ENCODE measurements at places on chromosomes 5 and 9. TPM values are rescaled to one million over a fixed set of nuclear protein-coding genes. Genes with fewer than 3 reads are reported as not detected.

DNA sequence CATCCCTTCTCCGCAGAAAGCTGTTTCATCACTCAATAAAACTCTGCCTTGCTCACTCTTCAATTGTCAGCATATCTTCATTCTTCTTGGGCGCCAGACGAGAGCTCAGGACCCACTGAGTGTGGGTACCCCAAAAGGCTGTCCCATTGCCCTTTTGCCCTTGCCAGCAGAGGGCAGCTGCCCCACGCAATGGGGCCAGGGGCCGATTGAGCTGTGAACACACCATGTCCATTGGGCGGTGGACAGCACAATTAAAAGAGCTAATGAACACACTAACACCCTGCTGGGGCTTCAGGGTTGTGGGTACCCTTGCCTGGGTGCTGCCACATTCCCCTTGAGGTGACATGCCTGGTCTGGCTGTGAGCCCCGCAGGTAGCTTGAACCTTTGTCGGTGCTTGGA is 487.2 kb upstream of the NUDT12 start:
- no peaks in the 10 kb centered on the region for H3K36me3 ChIP-seq
- H3K4me3 ChIP-seq: no peak overlapping the region
- H3K27me3 ChIP-seq: no peaks in the 10 kb centered on the region
- no peaks in the 10 kb centered on the region for H3K4me1 ChIP-seq
- no peak for DNase-seq

DNA sequence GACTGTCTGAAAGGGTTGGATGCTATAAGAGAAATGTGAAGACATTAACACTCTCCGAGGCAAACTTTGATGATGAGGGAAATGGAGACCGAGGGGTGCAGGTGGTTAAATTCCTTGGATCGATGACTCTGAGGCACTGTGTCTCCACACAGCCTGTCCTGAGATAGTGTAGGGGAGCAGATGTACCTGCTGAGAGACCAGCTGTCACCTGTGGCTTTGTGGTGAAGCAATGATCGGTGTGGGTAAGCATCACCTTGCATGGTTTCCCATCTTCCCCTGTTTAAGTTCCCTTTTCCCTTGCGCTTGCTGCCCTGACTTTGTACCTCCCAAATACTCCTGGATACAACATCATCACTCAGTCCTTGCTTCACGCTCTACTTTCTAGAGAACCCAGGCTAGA is 9.8 kb upstream of the MIER3 start:
- DNase-seq: no peak
- H3K4me3 ChIP-seq: no peak overlapping the region
- H3K27me3 ChIP-seq: peaks cover 25% of the 10 kb centered on the region
- no peak overlapping the region for H3K27ac ChIP-seq
- H3K4me1 ChIP-seq: no peaks in the 10 kb centered on the region
- H3K36me3 ChIP-seq: no peaks in the 10 kb centered on the region

GRCh38 chr9:109717342-109717741 is 62.7 kb upstream of the PALM2AKAP2 start:
- H3K27ac ChIP-seq: no peak overlapping the region
- no peaks in the 10 kb centered on the region for H3K4me1 ChIP-seq
- H3K27me3 ChIP-seq: no peaks in the 10 kb centered on the region
- H3K4me3 ChIP-seq: no peak overlapping the region
- H3K36me3 ChIP-seq: no peaks in the 10 kb centered on the region

GRCh38 chr5:40911266-40911665 is 2.0 kb downstream of the C7 start:
- DNase-seq: no peak
- H3K27ac ChIP-seq: no peak overlapping the region
- H3K4me1 ChIP-seq: no peaks in the 10 kb centered on the region

DNA sequence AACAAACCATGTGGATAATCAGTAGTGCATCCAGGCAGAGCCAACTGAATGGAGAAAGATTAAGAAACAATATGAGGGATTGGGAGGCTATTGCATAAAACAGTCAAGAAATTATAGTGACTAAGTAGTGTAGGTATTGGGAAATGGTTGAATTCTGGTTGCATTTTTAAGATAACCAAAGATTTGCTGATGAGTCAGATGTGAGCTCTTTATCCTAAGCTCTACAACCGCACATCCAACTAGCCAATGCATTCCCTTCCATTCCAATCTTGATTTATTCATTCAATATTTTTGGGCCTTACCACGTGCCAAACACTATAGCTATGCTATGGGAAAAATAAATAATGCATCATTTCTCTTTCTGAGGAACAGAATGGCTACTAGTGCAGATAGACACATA is 524.5 kb upstream of the RGMB start:
- no peak overlapping the region for H3K27ac ChIP-seq
- no peak overlapping the region for H3K4me3 ChIP-seq
- H3K36me3 ChIP-seq: no peaks in the 10 kb centered on the region
- H3K27me3 ChIP-seq: no peaks in the 10 kb centered on the region
- DNase-seq: no peak

GRCh38 chr5:100270023-100270771 is 265.0 kb upstream of the FAM174A start:
- no peak overlapping the region for H3K27ac ChIP-seq
- no peaks in the 10 kb centered on the region for H3K27me3 ChIP-seq
- no peaks in the 10 kb centered on the region for H3K4me1 ChIP-seq

DNA sequence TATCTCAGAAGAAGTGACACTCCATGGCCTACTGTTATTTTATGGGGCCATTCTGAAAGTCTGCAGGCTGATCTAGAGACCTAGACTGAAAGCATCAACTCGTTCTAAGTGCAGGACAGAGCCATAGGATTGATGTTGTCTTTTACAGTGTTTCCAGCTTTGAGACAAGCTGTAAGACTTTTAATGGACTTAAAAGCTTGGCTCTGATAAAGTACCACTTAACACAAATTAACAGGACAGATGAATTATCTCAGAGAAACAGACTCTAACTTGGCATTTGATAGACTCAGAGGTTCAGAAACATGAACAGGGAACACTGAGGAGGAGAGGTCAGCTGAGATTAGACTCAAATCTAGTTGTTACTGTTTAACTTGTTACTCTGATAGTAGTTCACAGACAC is 203.2 kb downstream of the TLR4 start:
- no peak for DNase-seq
- no peak overlapping the region for H3K27ac ChIP-seq
- peaks cover 3% of the 10 kb centered on the region for H3K36me3 ChIP-seq

DNA sequence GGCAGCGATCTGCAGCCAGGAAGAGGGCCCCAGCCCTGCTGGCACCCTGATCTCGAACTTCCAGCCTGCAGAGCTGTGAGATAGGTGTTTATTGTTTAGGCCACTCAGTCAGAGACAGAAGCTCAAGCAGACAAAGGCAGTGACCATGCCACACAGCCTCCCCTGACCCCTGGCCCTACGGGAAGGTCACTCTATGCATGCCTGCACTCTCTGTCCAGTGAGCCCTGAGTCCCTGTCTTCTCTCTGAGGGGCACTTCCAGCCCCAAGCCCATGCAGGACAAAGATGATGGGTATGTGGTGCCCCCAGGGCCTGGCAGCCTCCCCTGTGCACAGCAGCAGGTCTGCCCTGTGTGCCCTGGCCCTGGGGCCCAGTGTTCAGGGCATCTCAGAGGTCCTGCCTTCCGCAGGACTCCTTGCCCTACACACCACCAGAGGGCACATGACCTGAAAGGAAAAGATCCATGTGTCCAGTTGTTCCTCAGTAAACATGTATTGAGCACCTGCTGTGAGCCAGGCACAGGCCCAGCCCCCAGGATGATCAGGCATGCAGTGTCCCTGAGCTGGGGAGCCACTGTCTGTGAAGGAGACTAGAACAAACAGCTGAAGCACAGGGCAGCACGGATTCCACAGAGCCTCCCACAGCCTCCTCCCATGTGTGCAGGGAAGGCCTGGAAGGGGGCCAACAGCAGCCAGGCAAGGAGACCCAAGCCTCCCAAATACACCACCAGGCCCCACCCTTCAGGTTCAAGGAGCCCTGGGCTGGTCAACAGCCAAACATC is 109.3 kb downstream of the ATPSCKMT start:
- H3K36me3 ChIP-seq: no peaks in the 10 kb centered on the region
- H3K27me3 ChIP-seq: no peaks in the 10 kb centered on the region
- no peak for DNase-seq
- no peaks in the 10 kb centered on the region for H3K4me1 ChIP-seq
- no peak overlapping the region for H3K27ac ChIP-seq
- no peak overlapping the region for H3K4me3 ChIP-seq

- no peaks in the 10 kb centered on the region for H3K27me3 ChIP-seq
- DNase-seq: no peak
- peaks cover 2% of the 10 kb centered on the region for H3K36me3 ChIP-seq
- no peak overlapping the region for H3K27ac ChIP-seq
Observed at GRCh38 chr9:83239747-83240146, 176.8 kb upstream of the RASEF start.

DNA sequence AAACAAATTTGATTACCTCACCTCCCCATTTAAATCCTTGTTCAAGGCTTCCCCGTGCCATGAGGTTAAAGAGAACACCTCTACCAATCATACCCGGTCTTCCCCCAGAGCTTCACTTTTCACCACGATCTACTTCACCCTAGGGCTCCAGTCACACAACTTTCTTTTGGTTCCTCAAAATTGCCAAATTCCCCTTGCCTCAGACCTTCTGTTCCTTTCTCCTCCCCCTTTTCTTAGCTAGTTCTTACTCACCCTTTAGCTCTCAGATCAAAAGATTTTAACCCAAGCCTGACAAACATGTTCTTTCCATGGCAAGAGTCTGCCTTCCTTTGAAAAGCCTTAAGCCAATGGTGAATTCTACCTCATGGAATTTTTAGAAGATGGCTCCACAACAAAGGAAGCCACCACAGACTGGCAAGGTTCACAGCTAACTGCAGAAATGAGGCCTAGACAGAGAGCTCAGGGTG is 56.7 kb downstream of the MAPKAP1 start:
- peak overlapping the region; percentile 14 for H3K4me3 ChIP-seq
- peak overlapping the region; percentile 62 for H3K27ac ChIP-seq
- peaks cover 66% of the 10 kb centered on the region for H3K4me1 ChIP-seq
- H3K27me3 ChIP-seq: no peaks in the 10 kb centered on the region
- H3K36me3 ChIP-seq: peaks cover 16% of the 10 kb centered on the region

DNA sequence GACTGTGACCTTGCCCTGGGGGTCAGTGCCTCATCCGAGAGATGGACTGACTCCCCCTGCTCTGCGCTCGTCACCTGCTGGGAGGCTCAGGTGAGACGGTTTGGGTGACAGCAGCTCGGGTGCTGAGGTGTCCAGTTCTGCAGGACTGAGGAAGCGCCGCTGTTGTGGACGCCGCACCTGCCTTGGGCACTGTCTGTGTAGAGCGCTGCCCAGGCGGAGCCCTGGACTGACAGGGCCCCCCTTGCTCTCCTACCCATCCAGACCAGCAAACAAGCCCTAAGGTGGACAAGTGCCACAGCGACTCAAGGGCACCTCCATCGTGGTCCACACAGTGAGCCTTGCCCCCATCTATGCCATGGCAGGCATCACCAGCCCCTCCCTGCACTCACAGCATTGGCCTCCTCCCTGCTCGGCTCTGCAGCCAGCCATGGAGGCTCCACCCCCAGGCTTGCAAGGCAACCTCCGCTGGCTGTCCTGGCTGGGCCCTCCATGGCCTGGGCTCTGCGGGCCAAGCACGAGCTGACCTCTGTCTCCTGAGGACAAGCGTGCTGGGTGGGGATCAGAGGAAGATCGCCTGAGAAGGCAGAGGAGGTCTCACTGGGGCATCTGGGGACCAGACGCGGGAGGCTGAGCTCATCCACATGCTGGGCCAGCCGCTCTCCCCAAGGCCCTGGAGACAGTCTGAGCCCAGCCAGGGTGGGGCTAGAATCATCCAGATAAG is 87.1 kb upstream of the COL5A1 start:
- H3K4me1 ChIP-seq: no peaks in the 10 kb centered on the region
- no peak for DNase-seq
- peaks cover 5% of the 10 kb centered on the region for H3K27me3 ChIP-seq
- no peak overlapping the region for H3K27ac ChIP-seq

DNA sequence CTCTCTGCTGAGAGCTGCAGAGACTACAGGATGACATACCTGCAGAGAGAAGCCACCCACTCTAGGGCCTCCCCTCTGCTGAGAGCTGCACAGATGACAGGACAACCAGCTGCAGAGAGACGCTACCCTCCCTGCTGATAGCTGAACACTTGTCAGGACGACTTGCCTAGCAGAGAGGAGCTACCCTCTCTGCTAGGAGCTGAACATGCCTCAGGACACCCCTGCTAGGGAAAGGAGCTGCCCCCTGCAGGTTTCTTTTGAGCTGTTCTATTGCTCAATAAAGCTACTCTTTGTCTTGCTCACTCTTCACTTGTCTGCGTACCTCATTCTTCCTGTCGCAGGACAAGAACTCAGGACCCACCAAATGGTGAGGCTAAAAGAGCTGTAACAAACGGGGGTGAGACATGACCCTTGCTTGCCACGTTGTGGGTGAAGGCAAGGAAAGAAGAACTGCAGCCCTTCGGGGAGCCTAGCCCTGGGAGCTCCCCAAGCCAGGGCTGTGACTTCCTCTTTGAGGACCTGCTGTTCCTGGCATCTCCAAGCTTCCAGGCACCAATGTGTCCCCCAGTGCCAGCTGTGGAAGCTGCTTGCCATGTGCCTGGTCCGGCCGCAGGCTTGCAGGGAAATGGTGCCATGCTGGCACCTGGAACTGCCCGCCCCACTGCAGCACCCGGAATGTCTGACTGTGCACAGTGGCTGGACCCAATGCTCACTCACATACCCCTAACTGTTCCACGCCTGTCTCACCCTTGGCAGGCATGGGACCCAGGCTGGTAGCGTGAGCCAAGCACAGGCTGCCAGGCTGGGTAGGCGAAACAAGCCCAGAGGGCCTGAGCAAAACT is 5.1 kb upstream of the TESK1 start:
- no peak overlapping the region for H3K4me3 ChIP-seq
- H3K4me1 ChIP-seq: peaks cover 18% of the 10 kb centered on the region
- no peak for DNase-seq

- H3K4me1 ChIP-seq: no peaks in the 10 kb centered on the region
- peaks cover 3% of the 10 kb centered on the region for H3K27me3 ChIP-seq
- H3K27ac ChIP-seq: no peak overlapping the region
- H3K36me3 ChIP-seq: no peaks in the 10 kb centered on the region
Observed at GRCh38 chr9:78044189-78044588, 12.6 kb upstream of the GNAQ start.

DNA sequence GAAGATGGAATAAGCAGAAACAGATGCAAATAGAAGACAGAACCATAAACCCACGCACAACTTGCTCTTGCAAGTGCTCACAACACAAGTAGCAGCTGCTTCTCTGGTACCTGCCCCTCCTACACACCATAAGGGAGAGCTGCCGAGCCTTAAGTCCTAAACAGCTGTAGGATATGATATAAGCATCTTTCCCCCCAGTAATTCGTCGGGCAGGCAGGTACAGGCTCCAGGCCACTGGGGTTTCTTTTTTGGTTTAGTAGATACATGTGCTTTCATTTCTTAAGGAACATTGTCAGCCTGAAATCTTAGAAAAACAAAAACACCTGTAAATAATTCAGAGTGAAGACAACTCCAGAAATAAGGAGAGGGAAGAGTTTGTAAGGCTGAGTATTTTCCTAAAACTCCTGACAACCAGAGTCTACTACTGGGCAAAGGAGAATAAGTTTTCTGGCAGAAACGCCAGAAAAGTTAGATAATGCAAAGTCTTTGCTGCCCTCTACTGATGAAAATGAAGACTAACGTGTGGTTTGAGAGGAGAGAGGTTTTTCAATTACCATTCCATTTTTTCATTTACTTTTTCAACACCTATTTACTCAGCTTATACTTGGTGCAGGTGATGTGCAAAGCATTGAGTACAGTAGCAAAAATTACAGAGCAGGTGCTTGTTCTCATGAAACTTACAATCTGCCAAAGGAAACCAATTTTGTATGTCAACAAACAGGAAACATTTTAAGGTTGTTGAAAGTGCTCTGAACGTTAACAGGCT is 20.1 kb upstream of the TCERG1 start:
- peaks cover 10% of the 10 kb centered on the region for H3K27me3 ChIP-seq
- H3K4me1 ChIP-seq: peaks cover 5% of the 10 kb centered on the region
- H3K27ac ChIP-seq: no peak overlapping the region
- DNase-seq: no peak

Gene NLN
- 22.7 TPM for total RNA-seq

Gene FAM153A
- total RNA-seq: 33.7 TPM

Gene GABRB2
- total RNA-seq: not detected

Gene BTNL3
- not detected for total RNA-seq

Gene ADGRV1
- total RNA-seq: 0.05 TPM

Data from activated CD4-positive, alpha-beta memory T cell treated with anti-CD3 and anti-CD28 coated beads for 36 hours (primary cell).